ENCODE measurements at places on chromosomes 1 and 21.

GRCh38 chr1:42318601-42319000 is 16.4 kb downstream of the FOXJ3 start:
- DNase-seq = no peak

DNA sequence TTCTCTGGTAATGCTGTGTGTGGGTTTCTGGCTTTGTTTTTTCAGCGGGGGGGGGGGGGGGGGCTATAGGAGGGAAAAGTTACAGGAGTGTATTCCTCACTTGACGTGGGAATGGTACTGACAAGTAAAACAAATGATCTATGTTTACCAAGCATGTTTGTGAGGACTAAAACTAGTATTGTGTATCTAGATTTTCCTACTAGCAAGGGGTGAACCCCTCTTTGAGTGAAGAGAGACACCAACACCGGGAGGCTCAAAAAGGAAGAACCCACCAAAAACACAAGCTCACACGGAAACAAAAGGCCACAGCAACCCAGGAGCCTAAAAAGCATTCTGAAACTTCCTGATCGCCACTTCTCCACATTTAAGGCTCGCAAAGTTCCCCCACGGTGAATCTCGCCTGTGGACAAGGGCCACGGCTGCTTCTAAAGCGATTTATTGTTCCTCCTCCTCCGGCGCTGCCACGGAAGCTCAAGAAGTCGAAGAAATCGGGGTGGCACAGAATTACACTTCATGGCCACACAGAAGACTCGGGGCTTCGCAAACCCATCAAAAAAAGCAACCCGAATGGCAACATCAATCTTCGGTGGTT is 703 bp downstream of the PUM1 start:
- DNase-seq = peak; percentile 53

GRCh38 chr1:14662116-14662515 is 63.6 kb downstream of the KAZN start:
- DNase-seq = no peak

- DNase-seq = no peak
Observed at GRCh38 chr1:78627321-78627720, 7.1 kb downstream of the IFI44L start.

DNA sequence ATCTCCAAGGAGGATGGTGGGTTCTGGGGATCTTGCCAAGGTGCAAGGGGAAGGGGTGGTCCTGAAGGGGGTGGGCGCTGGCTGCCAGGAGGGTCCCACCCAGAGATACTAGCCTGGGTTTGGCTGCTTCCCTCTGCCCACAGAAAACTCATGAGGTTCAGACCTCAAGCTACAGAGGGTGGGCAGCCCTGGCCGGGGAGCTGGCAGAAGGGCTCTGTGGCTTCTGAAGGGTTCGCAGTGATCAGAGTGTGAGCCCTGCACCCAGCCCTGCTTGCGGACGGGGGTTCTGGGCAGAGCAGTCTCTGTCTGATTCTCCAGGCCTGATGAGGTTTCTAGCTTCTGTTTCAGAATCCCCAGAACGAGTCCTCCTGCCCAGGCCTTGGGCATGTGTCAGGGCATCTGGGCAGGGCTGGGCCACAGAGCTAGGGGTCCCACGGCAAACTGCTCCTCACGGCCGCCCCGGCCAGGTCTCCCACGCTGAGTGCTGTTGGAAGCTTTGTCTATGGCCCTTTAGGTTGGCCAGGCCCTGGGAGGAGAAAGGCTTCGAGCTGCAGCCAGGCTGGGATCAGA is 635 bp upstream of the MMEL1 start:
- DNase-seq = no peak

GRCh38 chr21:43298546-43299440 is 128.1 kb downstream of the SIK1 start:
- no peak for DNase-seq

DNA sequence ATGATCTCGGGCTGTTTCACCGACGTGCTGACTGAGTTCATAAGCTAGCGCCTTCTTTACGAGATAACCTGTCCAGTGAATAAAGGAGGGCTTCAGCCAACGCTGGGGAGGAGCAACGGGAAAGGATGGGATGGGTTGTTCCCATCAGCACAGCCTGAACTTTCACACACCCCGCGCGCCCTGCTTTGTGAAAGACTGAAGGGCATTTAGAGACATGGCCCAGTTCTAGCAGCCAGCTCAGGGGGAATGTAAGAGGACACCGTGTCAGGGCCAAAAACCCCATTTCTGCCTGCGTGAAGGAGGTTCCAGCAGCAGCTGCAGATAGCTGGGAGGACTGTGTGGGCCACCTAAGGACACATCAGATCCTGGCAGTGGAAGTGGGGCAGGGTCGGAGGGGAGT is 255.1 kb upstream of the RAB4A start:
- DNase-seq = no peak

DNA sequence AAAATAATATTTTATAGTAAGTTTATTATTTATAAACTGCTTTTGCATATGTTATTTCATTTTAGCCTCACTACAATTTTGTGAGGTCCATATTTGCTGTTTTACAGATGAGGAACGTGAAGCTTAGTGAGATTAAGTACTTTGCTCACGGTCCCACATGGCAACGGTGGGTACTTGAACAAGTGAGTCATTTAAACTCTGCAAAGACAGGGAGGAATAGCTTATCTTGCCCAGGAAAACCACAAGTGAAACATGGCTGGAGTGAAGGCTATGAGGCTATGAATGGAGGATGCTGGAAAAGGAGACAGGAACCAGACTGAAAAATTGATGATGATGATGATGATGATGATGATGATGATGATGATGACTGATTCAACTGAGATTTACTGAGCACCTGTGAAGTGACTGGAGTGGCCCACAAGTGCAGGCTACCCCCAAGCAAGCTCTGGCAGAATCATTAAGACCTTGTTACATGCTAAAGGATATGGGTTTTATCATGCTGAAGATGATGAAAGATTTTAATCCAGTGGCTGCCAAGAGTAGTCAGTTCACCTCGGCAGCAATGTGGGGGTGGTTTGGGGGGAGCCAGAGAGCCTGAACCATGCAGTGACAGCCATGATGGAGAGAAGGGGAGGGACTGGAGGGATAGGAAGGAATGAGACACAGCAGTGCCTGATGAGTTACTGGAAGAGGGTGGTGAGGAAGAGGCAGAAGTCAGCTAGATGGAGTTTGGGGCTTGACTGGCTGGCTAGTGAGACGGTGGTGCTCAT is 1.4 kb upstream of the ABCA4 start:
- no peak for DNase-seq

DNA sequence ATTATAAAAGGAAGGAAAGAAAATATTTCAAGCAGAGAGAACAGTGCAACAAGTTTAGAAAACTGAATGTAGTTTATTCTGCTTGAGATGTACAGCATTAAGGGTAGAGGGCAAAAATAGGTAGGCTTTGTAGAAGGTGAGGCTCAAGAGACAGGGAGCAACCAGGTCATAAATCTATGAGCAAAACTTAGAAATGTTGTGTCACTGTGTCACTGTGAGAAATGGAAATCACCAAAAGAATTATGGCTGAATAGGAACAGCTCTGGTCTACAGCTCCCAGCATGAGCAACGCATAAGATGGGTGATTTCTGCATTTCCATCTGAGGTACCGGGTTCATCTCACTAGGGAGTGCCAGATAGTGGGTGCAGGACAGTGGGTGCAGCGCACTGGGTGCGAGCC is 53.6 kb downstream of the TNFSF4 start:
- DNase-seq = no peak

GRCh38 chr1:199226163-199226562 is 587.3 kb downstream of the PTPRC start:
- DNase-seq = peak; percentile 87

- DNase-seq = no peak
Observed at GRCh38 chr1:14842361-14842760, 243.9 kb downstream of the KAZN start.

DNA sequence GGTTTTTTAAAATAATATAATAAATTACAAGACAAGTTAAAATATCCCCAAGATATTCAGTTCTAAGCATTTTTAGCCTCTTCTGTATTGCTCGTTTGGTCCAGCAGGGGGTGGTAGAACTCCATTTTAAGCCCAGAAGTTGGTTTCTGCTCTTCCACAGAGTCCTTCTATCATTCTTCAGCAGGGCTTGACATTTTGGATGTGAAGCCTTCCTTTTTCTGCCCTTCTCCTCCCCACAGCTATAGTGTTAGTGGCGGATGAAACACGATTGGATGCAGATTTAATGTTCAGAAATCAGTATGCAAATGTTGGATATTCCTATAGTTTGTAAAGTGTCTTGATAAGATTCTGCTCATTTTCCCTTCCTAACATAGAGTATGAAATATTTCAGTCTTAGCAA is 1.4 kb downstream of the NCAM2 start:
- DNase-seq = peak; percentile 62
